ENCODE measurements at places on chromosomes 1 and 21.

GRCh38 chr1:15704526-15705183 is 20.5 kb downstream of the PLEKHM2 start:
- DNase-seq: no peak

DNA sequence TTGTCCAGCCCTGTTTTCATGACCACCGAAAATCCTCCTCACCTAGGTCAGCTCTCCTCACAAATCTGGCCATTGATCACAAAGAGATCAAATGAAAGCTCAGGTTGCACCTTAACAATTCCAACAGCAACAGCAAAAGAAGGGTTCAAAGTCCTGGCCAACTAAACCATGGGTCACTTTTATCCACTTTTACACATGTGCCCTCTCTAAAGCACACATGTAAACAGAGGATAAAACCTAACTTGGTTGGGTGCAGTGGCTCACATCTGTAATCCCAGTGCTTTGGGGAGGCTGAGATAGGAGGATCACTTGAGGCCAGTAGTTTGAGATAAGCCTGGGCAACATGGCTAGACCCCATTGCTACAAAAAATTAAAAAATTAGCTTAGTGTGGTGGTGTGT is 3.9 kb upstream of the RBM15 start:
- no peak for DNase-seq

GRCh38 chr1:24321697-24322469 is 2.7 kb downstream of the GRHL3 start:
- DNase-seq: no peak

DNA sequence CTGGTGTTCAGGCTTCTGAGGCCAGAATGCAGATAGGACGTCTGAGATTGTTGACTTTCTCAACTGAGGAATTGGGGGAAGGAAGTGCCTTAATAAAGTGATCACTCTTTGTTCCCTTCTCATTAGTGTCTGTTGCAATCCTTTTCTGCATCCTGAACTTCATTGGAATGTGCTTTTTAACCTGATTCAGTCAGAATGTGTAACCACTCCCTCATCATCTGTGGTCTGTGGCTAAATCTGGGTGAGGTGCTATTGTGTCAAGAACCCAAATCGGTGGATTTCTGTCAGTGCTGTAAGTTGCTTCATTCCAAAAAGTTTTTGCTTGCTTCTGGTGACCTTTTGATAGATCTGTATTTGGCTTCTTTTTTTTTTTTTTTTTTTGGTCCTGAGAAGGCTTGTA is 38.2 kb downstream of the ARID1A start:
- DNase-seq: no peak

DNA sequence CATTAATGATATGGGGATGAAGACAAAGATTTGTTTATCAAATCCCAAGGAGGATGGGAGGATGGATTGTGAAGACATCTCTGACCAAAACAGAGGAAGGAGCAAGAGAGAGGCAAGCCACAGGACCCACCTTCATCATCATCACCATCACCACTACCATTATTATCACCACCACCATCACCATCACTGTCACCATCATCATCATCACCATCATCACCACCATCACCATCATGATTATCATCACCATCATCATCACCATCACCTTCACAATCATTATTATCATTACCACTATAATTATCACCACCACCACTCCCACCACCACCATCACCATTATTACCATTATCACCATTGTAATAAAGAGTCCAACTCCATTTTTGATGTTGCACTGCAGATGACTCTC is 482.5 kb downstream of the PTPRU start:
- no peak for DNase-seq

DNA sequence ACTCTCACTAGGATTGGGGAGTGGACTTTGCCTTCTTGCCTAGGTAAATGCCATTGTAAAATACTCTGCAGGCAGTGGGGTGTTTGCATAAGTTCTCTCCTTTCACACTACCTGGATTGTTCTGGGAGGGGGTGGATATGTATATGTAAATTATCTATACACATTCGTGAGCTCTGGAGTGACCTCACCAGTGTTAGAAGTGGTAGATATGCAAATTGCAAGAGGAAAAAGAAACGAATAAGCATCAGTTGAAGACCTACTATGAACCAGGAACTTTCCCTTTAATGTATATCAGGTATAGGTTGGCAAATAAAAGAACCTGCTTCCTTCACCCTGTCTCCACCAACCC is 1.5 kb upstream of the ARHGEF11 start:
- no peak for DNase-seq

GRCh38 chr1:214565310-214565709 is 13.9 kb upstream of the PTPN14 start:
- DNase-seq: no peak

DNA sequence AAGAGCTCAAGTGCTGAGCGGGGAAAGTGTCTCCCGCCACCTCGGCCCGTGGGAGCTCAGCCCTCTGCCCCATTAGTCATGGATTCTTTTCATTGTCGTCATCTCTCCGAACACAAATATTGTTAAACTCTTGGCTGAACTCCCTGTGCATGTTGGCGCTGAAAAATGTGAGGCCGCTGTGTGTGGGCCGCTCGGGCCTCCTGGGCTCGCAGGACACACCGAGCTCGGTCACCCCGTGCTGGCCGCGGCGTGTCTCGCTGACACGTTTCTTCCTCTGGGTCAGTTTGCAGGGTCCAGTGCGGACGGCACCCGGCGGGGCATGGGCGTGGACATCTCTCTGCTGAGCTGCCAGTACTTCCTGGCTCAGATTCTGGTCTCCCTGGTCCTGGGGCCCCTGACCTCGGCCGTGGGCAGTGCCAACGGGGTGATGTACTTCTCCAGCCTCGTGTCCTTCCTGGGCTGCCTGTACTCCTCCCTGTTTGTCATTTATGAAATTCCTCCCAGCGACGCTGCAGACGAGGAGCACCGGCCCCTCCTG is 25.6 kb downstream of the SLC45A1 start:
- no peak for DNase-seq

DNA sequence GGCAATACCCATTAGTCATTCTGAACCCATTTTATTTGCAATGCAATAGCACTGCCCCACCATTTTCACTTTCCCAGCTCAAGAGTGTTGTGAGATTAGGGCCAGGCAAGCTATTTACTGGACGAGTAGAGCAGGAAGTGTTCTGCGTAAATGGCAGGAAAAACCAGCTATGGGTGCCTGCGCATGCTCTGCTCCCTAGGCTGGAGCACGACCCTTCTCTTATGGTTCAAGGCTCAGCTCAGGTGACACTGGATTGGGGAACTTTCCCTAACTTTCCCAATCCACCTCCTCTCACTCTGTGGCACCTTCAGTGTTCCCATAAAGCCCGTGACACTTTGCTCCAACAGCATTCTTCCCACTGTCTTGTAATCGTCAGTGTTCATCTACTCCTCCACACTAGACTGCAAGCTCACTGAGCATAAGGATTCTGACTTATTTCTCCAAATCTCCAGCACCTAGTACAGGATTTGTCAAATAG is 3.6 kb upstream of the MAN1A2 start:
- DNase-seq: no peak

GRCh38 chr1:231200388-231201031 is 38.7 kb downstream of the TRIM67 start:
- no peak for DNase-seq

DNA sequence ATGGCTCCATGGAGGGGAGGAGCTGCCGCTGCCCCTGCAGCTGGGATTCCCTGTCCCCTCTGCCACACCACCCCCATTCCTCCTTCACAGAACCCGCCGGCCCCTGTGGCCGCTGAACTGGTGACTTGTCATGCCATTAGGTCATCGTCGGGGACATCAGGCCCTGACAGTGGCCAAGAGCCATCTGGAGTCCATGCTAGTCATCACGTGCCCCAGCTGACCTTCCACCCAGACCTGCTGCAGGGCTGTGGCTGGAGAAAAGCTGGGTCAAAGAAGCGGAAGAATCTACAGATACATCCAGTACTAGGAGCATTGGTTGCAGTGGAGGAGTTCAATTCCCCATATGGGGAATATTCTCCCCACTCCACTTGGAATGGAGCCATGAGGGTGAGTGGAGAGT is 78.1 kb downstream of the KCNJ15 start:
- no peak for DNase-seq

DNA sequence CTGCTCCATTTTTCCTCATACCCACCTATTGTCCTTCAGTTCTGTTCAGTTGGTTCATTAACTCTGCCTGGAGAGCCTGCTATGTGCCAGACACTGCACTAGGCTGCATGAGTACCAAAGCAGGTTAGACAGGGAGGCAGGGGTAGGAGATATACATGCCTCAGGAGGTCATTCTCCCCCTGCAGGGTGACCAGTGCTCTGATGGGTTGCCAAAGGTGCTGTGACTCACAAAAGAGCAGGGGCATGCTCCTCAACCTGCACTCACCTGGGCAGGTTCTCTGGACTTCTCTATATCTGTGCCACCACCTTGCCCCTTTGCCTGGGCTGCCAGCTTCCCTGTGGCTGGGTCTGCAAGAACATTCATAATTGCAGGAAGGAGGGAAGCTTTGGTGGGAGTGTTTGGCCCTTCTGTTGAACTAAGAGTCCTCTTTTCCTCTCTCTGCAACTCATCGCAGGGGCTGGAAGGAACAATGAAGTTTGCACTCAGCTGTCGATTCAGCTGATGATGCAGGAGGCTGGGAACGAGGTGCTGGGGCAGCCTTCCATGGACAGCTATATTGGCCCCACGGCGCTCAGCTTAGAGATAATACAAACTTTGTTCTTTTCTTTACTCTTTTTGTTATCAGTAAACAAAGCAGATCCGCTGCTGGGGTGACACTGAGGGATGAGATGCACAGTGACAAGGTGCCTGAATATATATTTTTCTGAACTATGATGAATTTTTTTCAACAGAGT is 356.4 kb upstream of the PLXNA2 start:
- no peak for DNase-seq

GRCh38 chr1:208242941-208243526 is 1.1 kb downstream of the PLXNA2 start:
- no peak for DNase-seq

GRCh38 chr1:66374561-66375111 is 159.3 kb upstream of the SGIP1 start:
- DNase-seq: no peak

- DNase-seq: no peak
These were observed 86.4 kb downstream of the DDAH1 start for GRCh38 chr1:85378534-85378933.
